Renal cortex interstitium (tissue), 15 donors: ENCODE measurements at places on chromosomes 5 and 9.

GRCh38 chr5:118778941-118779340 lies 209.4 kb downstream of the DTWD2 start:
- DNase-seq: no peak

DNA sequence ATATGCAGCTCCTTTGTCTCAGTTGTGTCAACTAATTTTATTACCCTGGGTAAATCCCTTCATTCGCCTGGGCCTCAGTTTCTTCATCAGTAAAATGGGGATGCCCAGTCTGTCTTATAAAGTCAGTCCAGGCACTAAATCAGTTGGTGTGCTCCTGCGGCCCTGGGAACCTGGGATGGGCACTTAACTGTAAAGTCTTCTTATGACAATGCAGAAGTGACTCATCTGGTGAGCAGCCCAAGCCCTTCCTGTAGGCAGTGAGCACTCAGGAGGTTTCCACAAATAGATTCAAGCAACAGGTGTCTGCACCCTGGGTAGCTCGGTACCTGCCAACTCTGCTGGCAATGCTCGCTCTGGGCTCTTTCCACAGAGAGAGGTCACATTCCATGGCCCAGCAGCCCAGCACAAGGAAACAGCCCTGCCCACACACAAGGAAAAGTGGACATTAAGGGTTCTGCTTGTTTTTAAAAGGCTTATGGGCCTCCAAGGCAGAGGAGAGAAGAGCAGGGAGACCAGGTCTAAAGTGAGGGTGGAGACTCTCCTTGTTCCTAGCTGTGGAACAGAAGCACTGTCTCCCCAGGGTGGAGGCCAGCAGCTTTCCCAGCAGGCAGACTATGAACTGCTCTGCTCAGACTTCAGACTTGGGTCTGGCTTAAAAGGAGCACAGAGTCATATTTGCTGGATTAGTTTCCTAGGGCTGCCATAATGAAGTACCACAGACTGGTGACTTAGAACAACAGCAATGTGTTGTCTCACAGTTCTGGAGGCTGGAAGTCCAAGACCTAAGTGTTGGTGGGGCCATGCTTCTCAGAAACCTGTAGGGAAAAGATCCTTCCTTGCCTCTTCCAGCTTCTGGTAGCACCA lies 89.7 kb upstream of the ADRA1B start:
- DNase-seq: no peak

- DNase-seq: no peak
These were observed 68.3 kb downstream of the SEMA5A start for GRCh38 chr5:9477537-9477936.

- no peak for DNase-seq
These were observed 9.4 kb upstream of the CARD19 start for GRCh38 chr9:93086447-93087224.

DNA sequence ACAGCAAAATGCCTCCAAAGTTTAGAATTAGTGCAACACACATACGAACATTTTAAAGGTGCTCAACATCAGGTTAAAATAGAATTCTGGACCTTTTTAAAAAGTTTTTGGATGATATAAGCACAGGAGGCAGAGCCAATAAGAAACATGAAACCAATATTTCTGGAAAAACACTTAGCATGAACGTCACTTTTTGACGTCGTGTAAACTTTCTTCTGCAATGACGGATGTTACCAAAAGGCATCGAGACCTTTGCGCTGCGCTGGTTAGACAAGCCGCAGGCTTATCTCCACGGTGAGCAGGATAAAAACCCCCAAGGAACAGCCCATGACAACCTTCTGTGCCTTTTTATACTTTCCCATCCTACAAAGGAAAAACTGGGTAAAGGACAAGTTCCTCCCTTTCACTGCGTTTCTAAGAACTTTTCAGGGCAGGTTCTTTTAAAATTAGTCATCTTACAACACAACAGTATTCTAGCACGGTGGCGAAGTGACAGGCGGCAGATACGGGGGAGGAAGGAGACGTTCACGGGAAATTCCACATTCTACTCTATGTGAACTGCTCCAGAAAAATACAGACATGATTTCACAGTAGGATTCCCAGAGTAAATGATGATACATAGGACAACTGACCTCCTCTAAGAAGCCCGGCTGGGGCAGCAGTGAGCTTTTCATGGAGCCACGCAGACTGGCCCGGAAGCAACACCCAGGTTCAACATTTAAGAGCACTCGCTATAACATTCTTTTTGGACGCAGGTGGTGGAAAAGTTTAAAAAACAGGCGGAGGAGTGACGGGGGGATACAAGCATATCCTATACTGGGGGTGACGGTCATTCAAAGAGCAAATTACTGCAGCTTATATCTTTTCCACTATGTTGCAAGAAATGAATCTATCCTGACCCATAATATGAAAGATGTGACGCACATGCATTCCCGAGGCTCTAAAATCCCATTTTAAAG lies 52.4 kb downstream of the USP20 start:
- DNase-seq: no peak

- DNase-seq: no peak
These were observed 36.5 kb upstream of the SAP30L start for GRCh38 chr5:154409230-154409840.

GRCh38 chr9:90394871-90395270 lies 247.8 kb downstream of the DIRAS2 start:
- no peak for DNase-seq

GRCh38 chr9:129483415-129484351 lies 137.2 kb downstream of the C9orf50 start:
- no peak for DNase-seq

- no peak for DNase-seq
These were observed 3.4 kb upstream of the NSMF start for GRCh38 chr9:137462396-137462985.

DNA sequence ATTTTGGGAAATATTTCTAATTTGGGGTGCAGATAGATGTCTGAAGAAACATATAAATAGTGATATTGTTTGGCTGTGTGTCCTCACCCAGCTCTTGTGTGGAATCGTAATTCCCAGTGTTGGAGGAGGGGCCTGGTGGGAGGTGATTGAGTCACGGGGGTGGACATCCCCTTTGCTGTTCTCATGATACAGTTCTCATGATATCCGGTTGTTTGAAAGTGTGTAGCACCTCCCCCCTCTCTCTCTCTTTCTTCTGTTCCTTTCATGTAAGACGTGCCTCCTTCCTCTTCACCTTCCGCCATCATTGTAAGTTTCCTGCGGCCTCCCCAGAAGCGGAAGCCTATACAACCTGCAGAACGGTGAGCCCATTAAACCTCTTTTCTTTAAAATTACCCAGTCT lies 11.4 kb upstream of the ADAMTS16 start:
- DNase-seq: no peak

- no peak for DNase-seq
These were observed 1571.7 kb upstream of the NUDT12 start for GRCh38 chr5:105134328-105134727.

DNA sequence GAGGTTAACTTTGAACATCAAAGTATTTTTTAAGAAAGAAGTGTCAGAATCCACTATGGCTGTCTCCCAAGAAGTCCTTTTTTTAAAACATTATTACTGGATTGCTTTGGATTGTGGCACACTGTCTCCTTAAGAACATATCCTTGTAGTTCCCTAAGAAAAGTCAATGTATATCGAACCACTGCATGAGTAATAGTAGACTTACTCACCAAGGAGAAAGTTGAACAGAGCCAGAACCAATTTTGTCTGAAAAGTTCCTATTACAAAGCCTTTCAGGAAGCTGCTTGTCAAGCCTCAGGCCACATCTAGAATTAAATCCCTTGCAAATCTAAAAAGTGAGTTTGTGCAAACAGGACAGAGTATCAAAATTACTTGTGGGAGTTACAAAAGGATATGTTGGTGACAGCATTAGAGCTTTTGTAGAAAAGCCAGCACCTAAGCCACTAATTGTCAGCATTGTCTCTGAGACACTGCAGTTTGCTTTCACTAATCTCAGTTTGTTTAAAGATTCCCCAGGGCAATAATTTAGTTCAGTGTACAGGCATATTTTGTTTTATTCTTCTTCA lies 195.4 kb downstream of the MPDZ start:
- no peak for DNase-seq

GRCh38 chr9:89810431-89810830 lies 205.6 kb downstream of the GADD45G start:
- no peak for DNase-seq

GRCh38 chr5:68685863-68686262 lies 408.0 kb upstream of the SLC30A5 start:
- DNase-seq: no peak
